ENCODE measurements at places on chromosomes 5 and 9.
A peak's percentile ranks its signal among the peaks of the same experiment; 100 is the strongest.

- no peak overlapping the region for H3K27ac ChIP-seq
- H3K27me3 ChIP-seq, result peaks cover 6% of the 10 kb centered on the region
- no peak for DNase-seq
- H3K4me1 ChIP-seq, result peaks cover 10% of the 10 kb centered on the region
- H3K36me3 ChIP-seq, result no peaks in the 10 kb centered on the region
These were observed 3.3 kb downstream of the RNF183 start for GRCh38 chr9:113299800-113300292.

- no peak overlapping the region for H3K27ac ChIP-seq
- no peak for DNase-seq
- H3K4me3 ChIP-seq, result no peak overlapping the region
These were observed 193.7 kb upstream of the TLE4 start for GRCh38 chr9:79378107-79378506.

- H3K4me1 ChIP-seq, result peaks cover 21% of the 10 kb centered on the region
- peaks cover 12% of the 10 kb centered on the region for H3K27me3 ChIP-seq
- no peak overlapping the region for H3K4me3 ChIP-seq
- DNase-seq, result no peak
These were observed 6.2 kb upstream of the SHB start for GRCh38 chr9:38075272-38075671.

DNA sequence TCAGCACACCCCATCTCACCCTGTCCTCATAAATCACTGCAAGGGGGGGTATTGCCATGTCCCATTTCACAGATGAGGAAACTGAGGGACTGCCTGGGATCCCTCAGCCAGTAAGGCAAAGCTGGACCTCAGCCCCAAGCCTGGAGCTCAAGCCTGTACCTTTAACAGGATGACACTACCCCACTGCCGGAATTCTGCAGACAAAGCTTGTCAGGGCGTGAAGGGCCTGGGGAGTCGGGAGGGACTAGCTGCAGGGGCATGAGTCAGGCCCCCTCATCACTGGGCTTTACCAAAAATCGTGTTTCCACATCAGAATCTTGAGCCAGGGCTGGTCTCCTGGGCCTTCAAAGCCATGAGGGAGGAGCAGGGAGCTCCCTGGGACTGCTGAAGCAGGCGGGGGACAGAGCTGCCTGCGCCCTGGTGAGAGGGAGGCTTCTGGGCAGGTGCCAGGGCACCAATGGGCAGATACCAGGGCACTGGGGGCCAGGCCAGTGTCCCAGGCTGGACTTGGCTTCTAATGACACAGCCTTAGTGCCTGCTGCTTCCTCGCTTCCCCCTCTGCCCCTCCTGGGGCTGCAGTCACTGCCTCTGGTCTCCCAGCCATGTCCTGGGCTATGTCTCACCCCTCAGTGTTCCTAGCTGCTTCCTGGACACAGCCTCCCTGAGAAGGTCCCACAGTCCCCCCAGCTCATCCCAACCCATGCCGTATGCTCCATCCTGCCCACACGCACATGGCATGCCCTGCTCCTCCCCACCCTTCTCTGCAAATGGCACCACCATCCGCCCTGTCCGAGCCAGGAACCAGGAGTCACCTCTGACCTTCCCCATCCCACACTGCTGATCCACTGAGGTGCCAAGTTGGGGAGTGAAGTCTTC is 80.7 kb downstream of the LMX1B start:
- H3K4me1 ChIP-seq, result no peaks in the 10 kb centered on the region
- no peak overlapping the region for H3K4me3 ChIP-seq
- no peak for DNase-seq
- H3K27me3 ChIP-seq, result peaks cover 14% of the 10 kb centered on the region

DNA sequence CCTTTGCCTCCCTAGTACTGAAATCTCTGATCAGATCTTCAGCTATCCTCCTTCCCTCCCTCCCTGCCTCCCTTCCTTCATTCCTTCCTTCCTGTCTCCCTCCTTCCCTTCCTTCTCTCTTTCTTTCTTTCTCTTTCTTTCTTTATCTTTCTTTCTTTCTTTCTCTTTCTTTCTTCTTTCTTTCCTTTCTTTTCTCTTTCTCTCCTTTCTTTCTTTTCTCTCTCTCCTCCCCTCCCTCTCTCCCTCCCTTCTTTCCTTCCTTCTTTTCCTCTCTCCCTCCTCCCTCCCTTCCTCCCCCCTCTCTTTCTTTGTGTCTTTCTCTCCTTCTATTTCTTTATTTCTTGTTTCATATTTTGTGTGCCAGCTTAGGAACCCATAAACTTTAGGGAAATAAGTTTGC is 23.9 kb upstream of the ANKRD55 start:
- no peaks in the 10 kb centered on the region for H3K36me3 ChIP-seq
- DNase-seq, result no peak
- H3K4me1 ChIP-seq, result peaks cover 10% of the 10 kb centered on the region
- no peaks in the 10 kb centered on the region for H3K27me3 ChIP-seq
- no peak overlapping the region for H3K27ac ChIP-seq
- no peak overlapping the region for H3K4me3 ChIP-seq

- DNase-seq, result no peak
- no peaks in the 10 kb centered on the region for H3K27me3 ChIP-seq
- no peak overlapping the region for H3K27ac ChIP-seq
- H3K4me3 ChIP-seq, result no peak overlapping the region
- no peaks in the 10 kb centered on the region for H3K4me1 ChIP-seq
These were observed 231.1 kb upstream of the NUDT12 start for GRCh38 chr5:103793595-103794182.

DNA sequence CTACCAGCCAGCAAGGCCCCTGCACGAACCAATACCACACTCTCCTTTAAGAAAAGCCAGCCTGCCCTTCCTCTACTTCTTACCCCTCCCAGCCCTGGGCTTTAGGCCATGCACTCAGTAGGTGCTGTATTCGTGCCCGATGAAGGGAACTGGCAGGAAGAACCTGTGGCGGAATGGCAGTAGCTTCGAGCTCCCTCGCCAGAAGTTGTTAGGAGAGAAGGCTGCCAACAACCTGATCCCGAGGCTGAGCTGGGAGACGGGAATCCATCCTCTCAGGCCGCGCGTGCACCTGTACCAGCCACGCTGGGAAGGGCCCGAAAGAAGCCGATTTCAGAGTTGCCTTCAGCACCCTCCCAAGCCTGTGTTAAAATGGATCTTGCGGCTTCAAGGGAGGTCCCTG is 45.3 kb upstream of the AKNA start:
- H3K4me1 ChIP-seq, result no peaks in the 10 kb centered on the region
- no peak overlapping the region for H3K4me3 ChIP-seq
- no peak overlapping the region for H3K27ac ChIP-seq
- no peaks in the 10 kb centered on the region for H3K36me3 ChIP-seq
- peaks cover 5% of the 10 kb centered on the region for H3K27me3 ChIP-seq

- H3K4me1 ChIP-seq, result peaks cover 20% of the 10 kb centered on the region
- H3K36me3 ChIP-seq, result no peaks in the 10 kb centered on the region
- H3K4me3 ChIP-seq, result peak overlapping the region; percentile 92
- H3K27me3 ChIP-seq, result peaks cover 21% of the 10 kb centered on the region
- no peak for DNase-seq
These were observed 2.0 kb downstream of the TENT4A start for GRCh38 chr5:6715271-6715670.

DNA sequence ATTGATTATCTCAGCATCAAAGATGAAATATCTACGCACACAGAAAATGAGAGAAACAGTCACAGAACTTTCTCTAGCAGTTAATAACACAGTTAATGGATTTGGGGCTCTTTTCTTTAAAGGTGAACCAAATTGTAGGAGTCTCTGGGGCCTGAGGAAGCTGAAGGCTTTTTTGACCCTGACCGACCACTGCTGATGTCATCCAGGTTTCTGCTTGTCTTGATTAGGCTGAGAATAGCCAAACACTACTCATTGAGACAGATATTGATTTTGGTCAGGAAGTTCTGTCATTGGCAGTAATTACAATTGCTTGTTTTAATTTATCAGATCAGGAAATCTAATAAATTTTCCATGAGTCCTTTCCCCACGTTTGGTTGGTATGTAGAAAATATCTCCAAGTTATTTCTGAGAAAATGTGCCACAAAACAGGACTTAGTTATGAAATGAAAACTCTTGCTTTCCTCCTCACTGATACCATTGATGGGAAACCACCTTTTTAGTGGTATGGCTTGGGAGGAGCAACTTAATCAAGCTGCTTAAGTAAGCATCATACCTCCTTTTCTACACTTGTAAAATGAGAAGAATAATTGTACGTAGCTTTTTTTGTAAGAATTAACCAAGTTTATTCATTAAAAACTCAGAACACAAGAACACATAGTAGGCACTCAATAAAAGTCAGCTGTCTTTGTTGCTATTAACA is 19.7 kb downstream of the CARTPT start:
- DNase-seq, result no peak
- no peak overlapping the region for H3K4me3 ChIP-seq
- no peaks in the 10 kb centered on the region for H3K36me3 ChIP-seq
- no peaks in the 10 kb centered on the region for H3K27me3 ChIP-seq

GRCh38 chr9:2785060-2785950 is 58.6 kb downstream of the PUM3 start:
- no peaks in the 10 kb centered on the region for H3K27me3 ChIP-seq
- no peak overlapping the region for H3K27ac ChIP-seq
- DNase-seq, result no peak

DNA sequence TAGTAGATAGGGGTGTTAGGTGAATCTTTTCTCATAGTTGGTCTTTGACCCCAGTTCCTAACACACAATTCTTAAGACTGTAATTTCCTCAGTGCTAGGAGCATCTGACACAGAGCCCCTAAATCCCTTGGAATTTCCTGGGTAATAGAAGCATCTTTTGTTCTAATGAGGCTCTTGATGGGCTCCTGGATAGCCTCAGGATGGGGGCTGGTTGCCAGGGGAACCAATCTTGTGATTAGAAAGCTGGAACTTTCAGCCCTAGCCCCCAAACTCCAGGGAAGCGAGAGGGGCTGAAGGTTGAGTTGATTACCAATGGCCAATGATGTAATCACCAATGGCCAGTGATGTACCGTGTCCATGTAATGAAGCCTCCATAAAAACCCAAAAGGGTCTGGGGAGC is 44.5 kb downstream of the CCDC125 start:
- H3K27me3 ChIP-seq, result no peaks in the 10 kb centered on the region
- no peak overlapping the region for H3K27ac ChIP-seq
- no peaks in the 10 kb centered on the region for H3K4me1 ChIP-seq

- no peaks in the 10 kb centered on the region for H3K27me3 ChIP-seq
- no peak for DNase-seq
- no peak overlapping the region for H3K4me3 ChIP-seq
- no peak overlapping the region for H3K27ac ChIP-seq
- peaks cover 2% of the 10 kb centered on the region for H3K4me1 ChIP-seq
These were observed 456.5 kb upstream of the ZNF608 start for GRCh38 chr5:125202871-125203438.

- no peak overlapping the region for H3K4me3 ChIP-seq
- peaks cover 10% of the 10 kb centered on the region for H3K4me1 ChIP-seq
- no peaks in the 10 kb centered on the region for H3K36me3 ChIP-seq
- no peak overlapping the region for H3K27ac ChIP-seq
These were observed 1.7 kb upstream of the HTR1A start for GRCh38 chr5:63963926-63964325.

DNA sequence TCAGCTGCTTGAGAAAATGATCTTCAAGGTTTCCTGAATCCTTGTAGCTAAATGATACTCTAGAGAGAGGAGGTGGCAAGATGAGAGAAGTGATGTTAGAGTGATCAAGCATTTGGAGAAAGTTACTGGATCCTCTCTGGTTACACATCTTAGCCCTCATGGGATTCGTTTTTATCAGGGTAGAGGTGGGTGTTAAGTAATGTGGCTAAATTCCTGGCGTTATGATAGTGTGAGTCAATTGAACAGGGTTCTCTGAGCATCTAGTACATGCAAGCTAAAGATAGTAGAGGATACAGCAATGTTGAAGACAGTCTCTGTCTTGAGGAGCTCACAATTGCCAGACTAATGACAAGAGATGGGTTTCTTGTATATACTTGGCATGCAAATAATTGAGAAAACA is 123.7 kb downstream of the PSD2 start:
- H3K36me3 ChIP-seq, result no peaks in the 10 kb centered on the region
- H3K4me1 ChIP-seq, result no peaks in the 10 kb centered on the region
- no peak overlapping the region for H3K4me3 ChIP-seq
- no peak for DNase-seq
- H3K27me3 ChIP-seq, result no peaks in the 10 kb centered on the region
- no peak overlapping the region for H3K27ac ChIP-seq

DNA sequence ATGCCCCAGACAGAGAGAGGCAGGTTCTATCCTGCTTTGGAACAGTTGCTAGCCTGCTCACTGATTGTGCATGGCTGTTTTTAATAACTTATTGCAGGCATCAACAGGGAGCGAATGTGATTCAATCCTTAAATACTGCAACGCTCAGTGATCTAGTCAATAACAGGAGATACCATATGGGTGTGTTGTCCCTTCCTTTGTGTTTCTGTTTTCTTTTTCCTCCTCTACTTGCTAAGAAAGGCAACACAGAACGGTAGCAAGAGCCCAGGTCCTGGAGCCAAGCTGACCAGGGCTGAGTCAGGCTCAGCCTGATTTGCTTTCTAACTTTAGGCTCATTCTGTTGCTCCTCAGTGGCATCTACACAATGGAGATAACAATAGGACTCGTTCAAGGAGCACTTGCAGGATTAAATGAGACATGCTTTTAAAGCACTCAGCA is 98.6 kb upstream of the EQTN start:
- peaks cover 44% of the 10 kb centered on the region for H3K4me1 ChIP-seq
- peaks cover 4% of the 10 kb centered on the region for H3K27me3 ChIP-seq
- no peak overlapping the region for H3K4me3 ChIP-seq
- H3K36me3 ChIP-seq, result no peaks in the 10 kb centered on the region
- no peak for DNase-seq

DNA sequence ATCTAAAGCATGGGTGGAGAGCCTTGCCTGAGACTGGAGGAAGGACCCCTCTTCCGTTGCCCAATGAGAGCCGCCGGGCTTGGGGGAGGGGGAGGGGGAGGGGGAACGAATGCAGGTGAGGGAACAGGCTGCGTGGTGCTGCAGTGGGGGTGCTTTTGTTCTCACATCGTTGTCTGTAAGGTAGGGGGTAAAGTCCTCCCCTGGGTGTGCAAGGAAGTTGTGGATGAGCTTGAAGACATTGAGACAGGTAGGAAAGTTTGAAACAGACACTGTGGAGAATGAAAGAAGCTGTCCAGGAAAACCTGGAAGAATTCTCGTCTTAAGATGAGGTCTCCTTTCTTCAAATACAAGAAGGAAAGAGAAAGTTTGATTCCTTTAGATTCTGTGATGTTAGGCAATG is 94.1 kb upstream of the LIFR start:
- H3K27ac ChIP-seq, result peak overlapping the region; percentile 68
- no peaks in the 10 kb centered on the region for H3K36me3 ChIP-seq
- peaks cover 21% of the 10 kb centered on the region for H3K4me1 ChIP-seq
- DNase-seq, result no peak

DNA sequence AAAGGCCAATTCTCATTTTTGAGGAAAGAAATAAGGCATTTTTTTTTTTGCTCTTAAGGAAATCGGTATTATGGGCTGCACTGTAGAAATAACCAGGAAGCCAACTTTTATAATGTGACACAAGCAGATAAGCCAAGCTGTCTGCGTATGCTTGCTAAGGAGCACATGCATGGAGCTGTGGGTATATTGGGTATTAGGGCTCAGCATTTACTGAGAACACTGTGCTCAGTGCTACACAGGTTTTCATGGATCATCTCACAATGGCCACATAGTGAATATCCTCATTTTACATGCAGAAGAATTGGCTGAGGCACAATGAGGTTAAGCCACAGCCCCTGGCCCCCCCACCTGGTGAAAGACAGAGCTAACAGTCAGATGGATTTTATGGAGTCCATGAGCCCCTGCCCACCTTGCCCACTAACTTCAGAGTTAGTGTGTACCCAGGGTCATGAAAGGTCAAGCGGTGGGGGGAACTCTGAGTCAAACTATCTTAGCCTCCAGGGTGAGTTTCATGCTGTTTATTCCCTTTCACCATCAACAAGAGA is 204.8 kb downstream of the SPATA31A6 start:
- H3K4me1 ChIP-seq, result no peaks in the 10 kb centered on the region
- no peak for DNase-seq
- no peaks in the 10 kb centered on the region for H3K27me3 ChIP-seq
- H3K4me3 ChIP-seq, result no peak overlapping the region
- H3K36me3 ChIP-seq, result no peaks in the 10 kb centered on the region
- H3K27ac ChIP-seq, result no peak overlapping the region
